ENCODE measurements at places on chromosomes 12 and 14.

GRCh38 chr12:24840046-24840800, 108.7 kb downstream of the BCAT1 start:
- no peak for DNase-seq

GRCh38 chr12:51048661-51049251, 629 bp downstream of the LETMD1 start:
- no peak for DNase-seq

DNA sequence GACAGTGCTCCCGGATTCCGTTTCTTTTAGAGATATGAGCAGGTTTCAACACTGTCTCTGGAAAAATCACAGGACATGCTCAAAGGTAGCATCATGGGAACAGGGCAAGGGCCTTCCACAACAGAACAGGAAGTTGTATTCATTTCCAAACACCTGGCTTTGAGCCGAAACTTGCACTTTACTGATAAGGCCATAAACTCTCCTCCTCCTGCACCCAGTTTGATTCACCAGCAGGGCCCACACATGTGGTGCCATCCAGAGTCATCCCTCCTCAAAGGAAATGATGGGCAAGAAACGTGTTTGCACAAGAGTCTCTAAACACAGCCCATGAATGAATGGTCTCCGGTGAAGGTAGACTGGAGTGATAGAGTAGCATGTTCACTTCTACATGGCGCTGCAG, 268.4 kb upstream of the FKBP4 start:
- DNase-seq = no peak

DNA sequence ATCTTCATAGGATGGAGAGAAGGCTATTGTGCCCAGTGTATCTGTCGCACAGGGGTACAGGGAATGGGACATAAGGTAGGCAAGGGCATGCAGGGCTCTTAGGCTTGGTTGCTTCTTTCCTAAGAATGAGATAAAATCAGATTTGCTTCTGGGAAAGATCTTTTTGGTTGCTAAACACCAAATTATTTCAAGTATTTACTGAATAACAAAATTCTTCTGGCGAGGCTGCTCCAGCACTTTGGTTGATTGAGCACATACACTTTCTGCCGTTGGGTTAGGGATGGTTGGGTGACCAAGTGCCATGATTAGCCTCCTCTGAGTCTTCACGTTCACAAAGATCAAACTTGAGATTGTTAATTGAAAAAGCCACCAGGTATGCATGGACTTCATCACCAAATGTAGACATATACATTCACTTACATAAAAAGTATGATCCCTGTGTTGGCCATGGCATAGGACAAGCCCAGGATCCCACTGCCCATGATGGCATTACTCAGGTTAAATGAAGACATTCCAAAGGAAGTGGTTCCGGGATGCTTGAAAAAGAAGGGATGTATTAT, 38.2 kb downstream of the SLC38A4 start:
- DNase-seq = no peak

DNA sequence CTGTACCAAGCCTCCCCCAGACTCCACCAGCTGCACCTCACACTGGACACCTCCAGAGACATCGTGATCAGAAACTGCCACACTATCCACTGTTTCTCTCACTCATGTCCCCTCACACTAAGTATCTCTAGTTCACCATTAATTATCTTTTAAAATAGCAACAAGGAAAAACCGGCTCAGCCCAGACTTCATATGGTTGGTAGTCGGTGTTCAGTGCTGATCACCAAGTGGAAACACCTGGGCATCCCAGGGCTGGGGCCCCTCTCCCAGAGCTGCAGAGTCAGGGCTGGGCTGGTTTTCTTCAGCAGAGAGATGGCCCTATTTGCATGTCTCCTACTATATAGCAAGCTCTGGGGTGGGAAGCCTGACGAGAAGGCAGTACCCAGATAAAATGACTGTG, 1140.0 kb downstream of the TMEM121 start:
- DNase-seq = no peak

GRCh38 chr12:112798048-112798760, 6.7 kb downstream of the RPH3A start:
- no peak for DNase-seq

GRCh38 chr12:128471491-128471890, 204.5 kb downstream of the TMEM132C start:
- DNase-seq = no peak

GRCh38 chr14:68610251-68610793, 182.5 kb downstream of the ZFP36L1 start:
- DNase-seq = no peak

DNA sequence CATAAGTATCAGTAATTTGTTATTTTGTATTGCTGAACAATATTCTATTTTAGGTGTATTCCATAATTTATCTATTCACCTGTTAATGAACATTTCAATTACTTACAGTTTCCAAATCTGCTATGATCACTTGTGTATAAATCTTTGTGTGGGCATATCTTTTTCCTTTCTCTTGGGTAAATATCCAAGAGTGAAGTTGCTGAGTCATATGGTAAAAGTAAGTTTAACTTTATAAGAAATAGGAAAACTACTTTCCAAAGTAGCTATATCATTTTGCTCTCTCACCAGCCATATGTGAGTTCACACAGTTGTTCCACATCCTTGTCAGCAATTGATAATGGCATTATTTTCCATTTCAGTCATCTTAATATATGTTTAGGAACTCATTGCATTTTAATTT, 66.6 kb upstream of the KITLG start:
- DNase-seq = no peak

DNA sequence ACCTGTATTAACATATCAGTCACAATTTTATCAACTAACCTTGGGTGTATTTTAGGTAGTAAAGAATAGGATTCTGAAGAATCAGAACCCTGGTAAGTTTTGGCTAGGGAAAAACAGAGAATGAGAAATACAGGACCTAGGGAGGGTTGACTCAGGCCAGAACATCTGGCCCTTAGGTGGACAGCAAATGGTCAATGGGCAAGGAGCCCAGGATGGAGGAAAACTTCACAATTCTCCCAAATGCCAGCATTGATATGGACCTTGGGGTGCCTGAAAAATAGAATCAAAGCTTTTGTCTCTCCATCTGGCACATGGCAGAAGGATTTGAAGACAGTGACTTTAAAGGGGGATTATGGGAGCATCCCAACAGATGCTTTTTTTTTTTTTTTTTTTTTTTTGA, 32.7 kb upstream of the PRPF39 start:
- no peak for DNase-seq

Measured in GM13976 (cell line).